Muscle of arm (tissue), 14 donors: ENCODE measurements at places on chromosomes 4 and X.
A peak's percentile ranks its signal among the peaks of the same experiment; 100 is the strongest.

DNA sequence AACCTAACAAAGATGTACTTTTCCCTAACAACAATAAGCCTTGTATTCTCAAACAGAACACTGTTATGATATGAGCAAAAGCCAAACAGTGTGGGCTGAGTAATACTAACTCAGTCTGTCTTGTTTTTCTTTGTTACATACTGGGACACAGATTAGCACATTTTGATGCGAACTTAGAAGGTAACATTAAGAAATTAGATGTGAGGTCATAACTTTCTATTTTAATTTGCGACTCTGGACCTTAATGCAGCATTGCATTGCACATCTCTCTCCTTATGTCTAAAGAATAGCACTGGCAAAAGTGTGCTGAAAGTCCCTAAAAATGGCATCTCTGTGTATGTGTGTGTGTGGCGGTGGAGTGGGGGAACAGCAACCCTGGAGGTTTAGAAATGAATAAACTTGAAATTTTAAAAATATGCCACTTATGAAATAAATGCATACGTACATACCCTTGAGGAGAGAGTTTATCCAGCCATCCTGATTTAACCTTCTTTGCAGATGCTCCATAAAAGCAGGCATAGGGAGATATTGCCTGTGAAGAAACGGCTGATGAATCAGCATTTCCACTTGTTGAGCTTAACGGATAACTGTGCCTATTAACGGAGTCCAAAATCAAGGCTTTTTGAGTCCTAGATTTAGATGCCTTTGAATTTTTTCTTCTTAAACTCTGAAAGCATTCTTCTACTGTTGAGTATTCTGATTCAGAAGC lies 34.2 kb downstream of the ARAP2 start:
- no peak for DNase-seq

- DNase-seq: no peak
These were observed 134.1 kb upstream of the NALF2 start for GRCh38 chrX:69369999-69370398.

- no peak for DNase-seq
These were observed 6.1 kb downstream of the TACC3 start for GRCh38 chr4:1727117-1728031.

DNA sequence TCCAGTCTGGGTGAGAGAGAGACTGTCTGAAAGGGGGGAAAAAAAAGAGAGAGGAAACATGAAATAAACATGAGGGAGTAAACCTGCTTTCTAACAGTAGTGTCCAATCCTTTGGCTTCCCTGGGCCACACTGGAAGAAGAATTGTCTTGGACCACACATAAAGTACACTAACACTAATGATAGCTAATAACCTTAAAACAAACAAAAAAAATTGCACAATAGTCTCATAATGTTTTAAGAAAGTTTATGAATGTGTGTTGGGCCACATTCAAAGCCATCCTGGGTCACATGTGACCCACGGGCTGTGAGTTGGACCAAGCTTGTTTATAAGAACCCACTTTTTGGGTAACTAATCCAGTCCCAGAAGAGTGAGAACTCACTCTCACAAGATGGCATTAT lies 30.3 kb downstream of the PDS5A start:
- no peak for DNase-seq

DNA sequence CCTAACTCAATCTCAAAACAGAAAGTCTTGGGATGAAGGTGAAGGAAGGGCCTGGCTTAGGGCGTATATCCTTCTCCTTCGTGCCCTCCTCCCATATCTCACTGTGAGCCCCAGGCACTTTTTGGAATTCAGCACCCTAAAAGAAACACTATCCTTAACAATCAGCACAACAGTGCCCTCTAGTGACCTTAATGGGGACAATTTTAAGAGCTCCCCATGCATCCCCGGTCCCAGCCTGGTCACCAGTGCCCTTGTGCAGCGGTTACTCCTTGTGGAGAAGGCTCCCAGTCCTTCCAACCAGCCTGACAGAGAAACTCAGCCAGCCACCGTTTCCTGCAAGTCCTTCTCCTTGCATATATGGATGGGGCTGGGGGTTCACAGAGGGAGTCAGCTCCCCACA lies 4.2 kb downstream of the PAK3 start:
- DNase-seq: no peak

DNA sequence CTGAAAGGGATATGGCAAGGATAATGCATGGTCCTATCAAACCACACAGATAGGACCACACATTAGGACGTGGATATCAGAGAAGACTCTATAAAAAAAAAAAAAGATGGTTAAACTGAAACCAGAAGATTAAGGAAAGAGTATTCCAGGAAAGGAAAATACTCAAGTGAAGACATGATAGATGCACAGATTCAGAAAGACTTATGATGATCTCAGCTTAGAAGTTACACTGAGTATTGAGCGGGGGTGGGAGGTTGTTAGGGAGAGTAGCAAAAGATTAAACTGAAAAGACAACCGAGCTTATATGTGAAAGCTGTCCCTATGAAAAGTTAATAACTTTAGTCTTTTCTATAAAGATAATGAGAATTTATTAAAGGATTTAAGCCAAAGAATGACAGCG lies 211.0 kb upstream of the EMCN start:
- DNase-seq: no peak

- peak; percentile 1 for DNase-seq
These were observed 342.3 kb downstream of the ZNF674 start for GRCh38 chrX:46202733-46203514.

GRCh38 chr4:159608436-159608835 lies 505.6 kb downstream of the RAPGEF2 start:
- DNase-seq: no peak

DNA sequence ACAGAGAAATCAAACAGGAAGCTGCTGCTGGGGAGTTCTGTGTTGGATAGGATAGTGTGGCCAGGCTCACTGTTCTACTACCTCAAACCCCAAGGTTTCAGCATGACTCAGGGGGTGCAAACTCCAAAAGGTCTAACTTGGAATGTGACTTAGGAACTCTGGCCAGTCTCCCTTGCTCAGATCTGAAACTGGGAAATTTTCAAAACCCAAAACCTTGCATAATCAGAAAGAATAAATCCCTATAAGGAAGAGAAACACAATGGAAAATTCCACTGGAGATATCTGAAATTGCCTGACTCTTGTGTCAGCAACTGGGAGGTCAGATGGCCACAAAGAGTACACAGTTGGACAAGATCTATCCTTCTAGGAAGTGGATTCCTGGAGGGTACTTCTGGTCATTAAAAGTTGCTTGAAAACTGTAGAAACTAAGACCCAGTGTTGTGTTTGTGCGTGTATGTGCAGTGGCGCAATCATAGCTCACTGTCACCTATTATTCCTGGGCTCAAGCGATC lies 58.0 kb downstream of the PPEF2 start:
- DNase-seq: no peak

- no peak for DNase-seq
These were observed 2.3 kb downstream of the NOX1 start for GRCh38 chrX:100871594-100872560.

- DNase-seq: no peak
These were observed 7.1 kb downstream of the PRAF2 start for GRCh38 chrX:49066690-49067089.

DNA sequence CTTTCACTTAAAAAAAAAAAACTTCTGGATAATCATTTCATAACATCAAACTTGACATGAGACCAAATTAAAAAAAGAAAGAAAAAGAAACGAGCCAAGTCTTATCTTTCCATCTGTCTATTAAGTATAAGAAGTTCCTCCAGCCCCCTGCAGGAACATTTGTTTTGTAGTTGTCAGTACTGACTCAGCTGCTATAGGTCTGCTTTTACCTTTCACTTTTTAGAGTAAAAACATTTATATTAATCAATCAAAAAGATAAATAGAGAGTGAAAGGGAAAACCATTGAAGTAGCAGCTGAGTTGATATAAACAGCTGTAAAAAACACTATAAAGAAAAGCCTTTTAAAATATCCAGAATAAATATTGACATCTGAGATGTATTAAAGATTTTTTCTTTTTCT lies 46.1 kb downstream of the CCDC158 start:
- no peak for DNase-seq

DNA sequence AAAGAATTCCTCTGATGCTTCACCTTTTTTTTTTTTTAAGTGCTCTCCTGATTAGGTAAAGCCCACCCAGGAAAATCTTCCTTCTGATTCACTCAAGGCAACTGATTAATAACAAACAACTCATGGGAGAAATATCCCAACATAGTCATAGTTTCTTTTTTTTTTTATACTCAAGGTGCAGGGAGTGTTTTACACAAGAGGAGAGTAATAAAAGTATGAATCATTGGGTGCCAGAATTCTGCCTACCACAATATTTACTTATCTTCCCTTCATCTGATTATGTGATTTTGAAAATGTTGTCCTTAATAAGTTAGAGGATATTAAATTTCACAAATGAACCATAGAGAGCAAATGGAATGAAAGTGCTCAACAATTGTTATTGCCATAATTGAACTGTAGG lies 329.9 kb downstream of the TECRL start:
- DNase-seq: no peak

GRCh38 chr4:106806158-106806797 lies 229.8 kb downstream of the DKK2 start:
- no peak for DNase-seq

GRCh38 chrX:48911412-48912182 lies at the start of gene SLC35A2:
SLC35A2 (minus strand) TSS chrX:48911646; CDS start chrX:48911636, 10 bp downstream.
- DNase-seq: peak; percentile 77

- no peak for DNase-seq
These were observed 526.0 kb downstream of the CFAP47 start for GRCh38 chrX:36445566-36445965.

GRCh38 chr4:168167714-168168284 lies 75.5 kb downstream of the ANXA10 start:
- DNase-seq: no peak

DNA sequence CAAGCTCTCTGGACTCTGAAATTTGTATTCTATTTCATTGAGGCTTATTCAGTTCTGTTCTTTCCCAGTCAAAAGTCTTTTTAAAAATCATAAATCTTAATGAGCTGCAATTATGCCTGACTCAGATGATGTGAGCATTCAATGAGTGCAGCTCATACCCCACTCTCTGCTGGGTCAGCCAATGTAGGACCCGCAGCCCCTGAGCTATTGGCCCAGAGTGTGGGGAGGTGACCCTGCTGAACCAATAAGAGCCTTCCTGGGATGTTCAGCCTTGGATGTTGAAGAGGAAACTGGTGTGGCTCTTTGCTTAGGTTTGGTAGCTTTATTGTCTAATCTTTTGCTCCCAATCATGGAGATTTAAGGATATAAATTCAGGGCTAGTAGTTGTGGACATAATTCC lies 12.1 kb upstream of the TCEAL4 start:
- no peak for DNase-seq

DNA sequence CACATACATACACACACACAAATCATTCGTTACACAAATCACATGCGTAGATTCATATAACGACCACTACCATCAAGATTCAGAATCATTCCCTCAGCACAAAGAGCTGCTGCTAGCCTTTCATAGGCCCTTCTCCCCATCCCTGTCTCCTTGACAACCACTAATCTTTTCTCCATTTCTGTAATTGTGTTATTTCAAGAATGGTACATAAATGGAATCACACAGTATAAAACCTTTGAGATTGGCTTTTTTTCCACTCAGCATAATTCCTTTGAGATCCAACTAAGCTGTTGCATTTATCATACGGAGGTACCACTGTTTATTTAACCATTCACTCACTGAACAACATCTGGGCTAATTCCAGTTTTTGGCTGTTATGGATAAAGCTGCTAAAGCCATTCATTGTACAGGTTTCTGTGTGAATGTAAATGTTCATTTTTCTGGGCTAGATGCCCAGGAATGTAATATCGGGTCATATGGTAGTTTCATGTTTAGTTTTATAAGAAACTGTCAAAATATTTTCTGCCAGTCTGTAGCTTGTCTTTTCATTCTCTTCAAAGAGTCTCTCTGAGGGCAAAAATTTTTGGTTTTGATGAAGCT lies 64.1 kb downstream of the USP11 start:
- DNase-seq: peak; percentile 14

DNA sequence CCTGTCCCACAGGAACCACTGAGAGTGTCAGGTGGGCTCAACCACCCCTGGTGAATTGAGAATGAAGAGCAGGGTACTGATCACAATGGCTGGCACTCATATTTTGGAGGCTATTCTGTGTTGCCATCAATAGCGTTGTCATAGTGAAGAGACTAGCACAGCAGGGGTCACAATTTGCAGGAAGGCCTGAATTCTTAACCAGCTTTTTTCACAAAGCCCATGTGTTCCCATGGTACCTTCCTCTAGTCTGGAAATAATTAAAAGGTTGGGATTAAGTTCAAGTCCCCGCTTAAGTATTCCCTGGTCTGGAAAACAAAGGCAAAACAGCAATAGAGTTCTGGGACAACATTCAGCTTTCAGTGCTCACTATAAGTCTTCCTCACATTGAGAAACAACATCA lies 1051.7 kb downstream of the C4orf33 start:
- DNase-seq: peak; percentile 53

DNA sequence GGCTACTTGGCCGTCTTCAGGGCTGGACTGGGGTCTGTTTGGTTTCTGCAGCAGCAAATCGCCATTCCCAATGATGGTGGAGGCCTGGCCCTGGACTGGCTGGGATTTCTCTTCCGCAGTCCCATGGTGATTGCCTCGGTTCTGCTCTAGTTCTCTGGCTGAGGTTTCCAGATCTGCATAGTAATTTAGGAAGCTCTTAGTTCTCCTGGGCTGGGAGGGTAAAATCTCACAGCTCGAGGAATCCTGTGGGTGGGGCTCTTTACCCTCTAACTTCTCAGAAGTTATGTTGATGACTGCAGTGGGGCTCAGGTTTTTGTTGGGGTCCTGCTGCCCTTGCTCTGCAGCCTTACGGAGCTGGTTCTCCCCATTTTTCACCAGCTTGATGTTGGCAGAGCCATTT lies 200.6 kb downstream of the APBB2 start:
- no peak for DNase-seq

DNA sequence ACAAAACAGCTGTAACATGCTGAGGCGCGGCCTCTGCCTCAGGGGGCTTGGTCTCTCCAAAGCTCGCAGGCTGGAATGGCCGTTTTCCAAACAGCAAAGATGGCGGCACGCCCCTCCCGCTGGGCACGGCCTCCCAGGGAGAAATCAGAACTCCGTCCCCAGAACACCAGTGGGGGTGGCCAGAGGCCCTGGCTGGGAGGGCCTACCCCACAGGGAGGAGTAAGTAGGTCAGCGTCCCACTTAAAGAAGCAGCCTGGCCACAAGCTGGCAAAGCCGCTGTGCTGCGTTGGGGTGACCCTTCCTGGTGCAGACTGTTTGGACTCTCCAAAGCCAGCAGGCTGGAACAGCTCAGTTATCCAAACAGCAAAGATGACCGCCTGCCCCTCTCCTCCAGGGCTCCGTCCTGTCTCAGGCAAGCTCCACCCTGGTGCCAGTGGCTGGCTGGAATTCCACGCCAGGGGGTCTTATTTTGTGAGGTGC lies 862.8 kb downstream of the TRIML1 start:
- no peak for DNase-seq

GRCh38 chr4:25861951-25862410 lies 807 bp downstream of the SEL1L3 start:
- peak; percentile 37 for DNase-seq
